NCI-H774 (cell line): ENCODE measurements at places on chromosomes 7 and 10.

DNA sequence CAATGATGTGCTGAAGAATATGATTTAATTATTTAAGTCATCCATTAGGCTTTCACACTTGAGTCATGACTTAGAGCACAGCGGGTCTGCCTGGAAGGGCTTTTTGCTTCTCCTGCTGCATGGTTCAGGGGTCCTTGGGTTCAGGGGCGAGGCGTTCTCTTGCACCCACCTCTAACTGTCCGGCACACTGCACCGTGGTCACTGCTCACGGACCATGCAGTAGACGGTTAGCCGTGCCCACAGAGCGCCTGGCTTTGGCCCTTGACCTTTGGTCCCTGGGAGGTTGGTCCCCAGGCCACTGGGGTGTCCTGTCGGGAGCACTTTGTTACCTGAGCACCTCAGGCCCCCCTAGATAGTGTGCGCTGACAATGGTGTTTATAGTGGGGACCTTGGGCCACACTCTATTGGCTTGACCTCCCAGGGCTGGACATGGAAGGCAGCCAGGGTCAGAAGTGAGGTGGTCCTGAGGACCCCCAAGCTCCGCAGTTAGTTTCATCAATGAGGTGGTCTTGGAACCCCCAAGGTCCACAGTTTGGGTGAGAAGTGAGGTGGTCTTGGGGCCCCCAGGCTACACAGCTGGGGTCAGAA, 110.6 kb downstream of the ACTR3B start:
- DNase-seq, result no peak

DNA sequence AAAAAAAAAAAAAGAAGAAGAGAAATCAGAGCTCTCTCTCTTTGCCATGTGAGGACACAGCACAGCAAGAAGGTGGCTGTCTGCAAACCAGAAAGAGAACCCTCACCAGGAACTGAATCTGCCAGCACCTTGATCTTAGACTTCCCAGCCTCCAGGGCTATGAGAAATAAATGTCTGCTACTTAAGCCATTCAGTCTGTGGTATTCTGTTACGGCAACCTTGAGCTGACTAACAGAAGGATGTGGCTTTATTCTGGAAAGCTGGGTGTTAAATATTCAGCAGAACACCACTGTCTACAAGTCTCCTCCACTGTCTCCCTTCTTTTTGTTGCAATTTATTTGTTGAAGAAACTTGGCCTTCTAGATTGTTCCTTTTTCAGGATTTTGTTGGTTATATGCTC, 5.0 kb downstream of the COL26A1 start:
- DNase-seq, result no peak

DNA sequence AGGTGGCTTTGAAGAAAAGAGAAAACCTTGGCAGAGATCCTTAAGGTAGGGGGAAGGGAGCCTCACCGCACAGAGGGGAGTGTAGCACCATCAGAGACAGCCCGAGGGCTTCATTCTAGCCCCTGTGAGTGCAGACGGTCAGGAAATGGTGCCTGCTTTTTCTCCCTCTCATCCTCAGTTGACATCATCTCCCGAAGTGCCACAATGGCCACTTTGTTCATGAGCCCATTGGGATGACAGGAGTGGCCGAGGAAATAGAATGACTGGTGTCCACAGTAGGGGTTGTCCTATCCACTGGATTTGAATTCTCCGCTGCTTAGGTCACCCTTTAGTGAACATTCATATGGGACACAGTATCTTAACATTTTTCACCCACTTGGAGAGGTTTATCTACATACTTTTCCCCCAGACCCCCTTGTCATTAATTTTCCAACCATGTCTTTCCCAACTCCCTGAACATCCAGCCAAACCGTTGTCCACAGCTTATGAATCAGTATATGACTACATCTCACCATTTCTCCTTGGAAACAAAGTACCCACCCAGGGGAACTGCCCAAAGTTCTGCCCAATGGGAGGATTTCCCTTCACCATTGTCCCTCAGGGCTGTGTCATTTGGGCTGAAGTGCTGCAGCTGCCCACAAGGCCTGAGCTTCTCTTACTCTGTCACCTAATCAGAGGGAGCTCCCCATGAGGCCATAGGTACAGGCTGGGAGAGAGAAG, 108.8 kb downstream of the ADCY1 start:
- no peak for DNase-seq

DNA sequence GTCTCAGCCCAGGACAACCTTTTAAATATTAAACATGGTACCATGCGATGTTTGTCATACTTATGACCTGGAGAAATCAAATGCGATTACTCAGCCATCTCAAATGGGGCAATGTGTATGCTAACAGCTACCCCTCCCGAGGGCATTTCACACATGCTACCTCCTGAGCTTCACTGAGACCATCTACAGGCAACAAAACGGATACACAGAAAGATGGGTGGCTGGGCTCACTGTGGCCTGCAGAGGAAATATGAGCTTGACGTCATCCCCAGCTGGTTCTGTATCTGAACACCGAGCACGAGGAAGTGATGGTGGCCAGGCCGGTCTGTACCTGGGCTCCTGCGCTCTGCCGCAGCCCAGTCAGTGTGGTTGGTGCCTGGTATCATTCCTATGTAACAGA, 374.3 kb downstream of the RPS24 start:
- DNase-seq, result no peak

DNA sequence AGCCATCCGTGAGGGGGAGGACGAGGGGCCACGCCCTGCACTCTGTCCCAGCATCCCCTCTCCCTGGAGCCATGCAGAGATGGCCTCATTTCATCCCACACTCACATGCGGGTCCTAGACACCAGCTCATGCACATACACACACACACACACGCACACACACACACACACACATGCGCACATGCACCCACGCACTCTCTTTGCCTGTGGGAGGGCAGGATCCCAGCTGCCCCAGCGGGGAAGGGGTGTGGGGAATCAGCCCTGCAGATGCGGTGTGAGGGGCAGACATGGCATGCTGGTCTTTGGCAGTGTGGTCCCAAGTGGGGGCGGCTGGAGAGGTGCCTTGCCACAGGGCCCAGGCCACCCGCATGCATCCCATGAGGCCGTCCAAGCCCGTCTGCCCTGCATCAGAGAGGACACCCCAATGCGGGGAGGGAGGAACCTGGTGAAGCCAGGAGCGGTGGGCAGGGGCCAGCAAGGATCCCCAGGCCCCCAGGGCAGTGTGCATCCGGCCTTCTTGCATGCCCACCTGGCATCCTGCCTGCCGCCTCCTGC, 68.1 kb downstream of the LHPP start:
- no peak for DNase-seq

GRCh38 chr7:121604627-121605316, 208.7 kb upstream of the FAM3C start:
- no peak for DNase-seq

GRCh38 chr10:49502358-49502757, 36.6 kb downstream of the ERCC6 start:
- DNase-seq, result no peak

GRCh38 chr10:86267286-86268195, 99.1 kb downstream of the GRID1 start:
- no peak for DNase-seq

GRCh38 chr7:79823246-79823951, 311.2 kb upstream of the GNAI1 start:
- DNase-seq, result no peak

DNA sequence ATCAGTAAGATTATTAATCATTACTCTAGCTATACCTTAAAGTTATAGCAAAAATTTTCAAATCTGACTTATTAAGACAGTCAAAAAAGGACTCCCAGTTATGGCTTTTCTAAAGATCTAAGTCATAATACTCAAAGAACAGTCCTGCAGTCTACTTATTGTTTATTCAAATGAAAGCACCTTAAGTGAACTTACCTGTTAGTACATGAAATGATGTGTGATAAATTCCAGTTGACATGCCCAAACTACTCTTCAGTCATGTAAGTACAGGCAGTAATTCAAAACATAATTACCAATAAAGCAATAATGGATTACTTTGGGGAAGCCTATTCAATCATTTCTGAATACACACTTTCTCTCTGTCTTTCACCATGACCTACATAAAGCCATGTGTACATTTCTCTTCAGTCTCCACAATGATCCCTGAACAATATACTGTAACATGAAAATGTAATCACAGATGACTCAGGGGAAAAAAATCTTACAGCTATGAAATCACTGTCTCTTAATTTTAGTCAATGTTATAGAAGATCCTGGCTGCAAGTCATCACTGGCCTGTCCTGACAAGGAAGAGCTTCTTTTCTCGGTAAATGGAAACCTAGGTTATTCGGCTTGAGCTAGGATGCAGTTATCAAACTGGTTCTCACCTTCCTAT, 420.7 kb upstream of the LRRTM3 start:
- no peak for DNase-seq

- DNase-seq, result no peak
These were observed 179.5 kb downstream of the ZWINT start for GRCh38 chr10:56181607-56182006.

- DNase-seq, result peak; percentile 0
These were observed 8.1 kb downstream of the SDK1 start for GRCh38 chr7:3309140-3309539.

- DNase-seq, result no peak
These were observed 158.0 kb upstream of the KLF6 start for GRCh38 chr10:3942937-3943489.

- DNase-seq, result peak; percentile 47
These were observed 33.7 kb downstream of the NRBF2 start for GRCh38 chr10:63166742-63167258.
